ENCODE measurements at places on chromosomes 3 and 15.
A peak's percentile ranks its signal among the peaks of the same experiment; 100 is the strongest.

DNA sequence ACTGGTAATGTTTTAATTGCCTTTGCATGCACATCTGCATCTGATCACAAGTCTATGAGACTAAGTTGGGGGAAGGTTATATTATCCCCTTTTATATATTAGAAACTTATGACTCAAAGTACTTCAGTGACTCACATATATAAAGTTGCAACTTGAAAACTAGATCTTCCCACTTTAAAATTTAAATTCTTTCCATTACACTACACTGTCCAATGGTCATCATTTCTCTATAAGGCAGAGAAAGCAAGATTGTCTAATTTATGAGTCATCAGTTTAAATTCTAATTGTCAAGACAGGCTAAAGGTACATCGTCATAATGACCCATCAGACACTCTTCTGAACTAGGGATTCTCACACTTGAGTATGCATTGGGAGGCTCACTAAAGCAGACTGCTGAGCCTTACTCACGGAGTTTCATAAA is 37.9 kb downstream of the CPA3 start:
- H3K27me3 ChIP-seq: no peaks in the 10 kb centered on the region
- H3K36me3 ChIP-seq: no peaks in the 10 kb centered on the region
- H3K4me3 ChIP-seq: no peak overlapping the region
- H3K4me1 ChIP-seq: peaks cover 20% of the 10 kb centered on the region
- DNase-seq: no peak

DNA sequence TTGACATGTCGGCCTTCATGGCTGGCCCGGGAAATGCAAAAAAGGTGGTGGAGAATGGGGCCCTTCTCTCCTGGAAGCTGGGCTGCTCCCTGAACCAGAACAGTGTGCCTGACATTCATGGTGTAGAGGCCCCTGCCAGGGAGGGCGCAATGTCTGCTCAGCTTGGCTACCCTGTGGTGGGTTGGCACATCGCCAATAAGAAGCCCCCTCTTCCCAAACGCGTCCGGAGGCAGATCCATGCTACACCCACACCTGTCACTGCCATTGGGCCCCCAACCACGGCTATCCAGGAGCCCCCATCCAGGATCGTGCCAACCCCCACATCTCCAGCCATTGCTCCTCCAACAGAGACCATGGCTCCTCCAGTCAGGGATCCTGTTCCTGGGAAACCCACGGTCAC is 23.1 kb upstream of the BSN start:
- DNase-seq: no peak
- no peaks in the 10 kb centered on the region for H3K4me1 ChIP-seq
- H3K27ac ChIP-seq: no peak overlapping the region

GRCh38 chr3:10352146-10352911 is 31.4 kb upstream of the SEC13 start:
- no peak overlapping the region for H3K27ac ChIP-seq
- H3K4me3 ChIP-seq: no peak overlapping the region
- H3K36me3 ChIP-seq: no peaks in the 10 kb centered on the region

DNA sequence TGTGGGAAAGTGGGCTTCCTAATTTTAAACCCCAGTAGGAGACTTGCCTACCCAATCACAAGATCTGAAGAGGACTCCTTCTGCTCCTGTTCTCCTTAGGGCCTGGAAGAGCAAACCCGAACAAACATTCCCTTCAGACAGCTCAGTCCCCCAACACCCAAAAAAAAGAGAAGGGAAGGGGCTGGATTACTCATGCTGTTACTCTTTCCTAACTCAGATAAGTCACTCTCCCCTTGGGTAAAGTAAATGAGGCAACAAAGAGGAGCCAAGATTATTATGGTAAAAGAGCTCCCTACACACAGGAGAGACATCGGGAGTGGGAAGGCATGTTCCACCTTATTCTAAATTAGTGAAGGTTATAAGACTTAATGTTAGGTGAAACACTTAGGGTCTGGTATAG is 18.1 kb upstream of the LEKR1 start:
- DNase-seq: no peak
- H3K4me1 ChIP-seq: peaks cover 35% of the 10 kb centered on the region
- peak overlapping the region; percentile 99 for H3K27ac ChIP-seq
- no peaks in the 10 kb centered on the region for H3K36me3 ChIP-seq

GRCh38 chr3:42061713-42062380 is 29.3 kb upstream of the TRAK1 start:
- peak; percentile 83 for DNase-seq
- no peaks in the 10 kb centered on the region for H3K36me3 ChIP-seq
- H3K4me1 ChIP-seq: peaks cover 30% of the 10 kb centered on the region
- no peaks in the 10 kb centered on the region for H3K27me3 ChIP-seq

GRCh38 chr3:99637368-99638111 is 854 bp upstream of the COL8A1 start:
- H3K4me3 ChIP-seq: peak overlapping the region; percentile 41
- no peak for DNase-seq

- H3K4me3 ChIP-seq: peak overlapping the region; percentile 80
- H3K36me3 ChIP-seq: peaks cover 55% of the 10 kb centered on the region
- no peak for DNase-seq
- H3K4me1 ChIP-seq: peaks cover 11% of the 10 kb centered on the region
These were observed 1.4 kb downstream of the POLG start for GRCh38 chr15:89333011-89333860.

GRCh38 chr3:30504939-30505338 is 101.5 kb upstream of the TGFBR2 start:
- no peaks in the 10 kb centered on the region for H3K27me3 ChIP-seq
- H3K4me1 ChIP-seq: peaks cover 28% of the 10 kb centered on the region
- no peaks in the 10 kb centered on the region for H3K36me3 ChIP-seq
- H3K27ac ChIP-seq: peak overlapping the region; percentile 85

DNA sequence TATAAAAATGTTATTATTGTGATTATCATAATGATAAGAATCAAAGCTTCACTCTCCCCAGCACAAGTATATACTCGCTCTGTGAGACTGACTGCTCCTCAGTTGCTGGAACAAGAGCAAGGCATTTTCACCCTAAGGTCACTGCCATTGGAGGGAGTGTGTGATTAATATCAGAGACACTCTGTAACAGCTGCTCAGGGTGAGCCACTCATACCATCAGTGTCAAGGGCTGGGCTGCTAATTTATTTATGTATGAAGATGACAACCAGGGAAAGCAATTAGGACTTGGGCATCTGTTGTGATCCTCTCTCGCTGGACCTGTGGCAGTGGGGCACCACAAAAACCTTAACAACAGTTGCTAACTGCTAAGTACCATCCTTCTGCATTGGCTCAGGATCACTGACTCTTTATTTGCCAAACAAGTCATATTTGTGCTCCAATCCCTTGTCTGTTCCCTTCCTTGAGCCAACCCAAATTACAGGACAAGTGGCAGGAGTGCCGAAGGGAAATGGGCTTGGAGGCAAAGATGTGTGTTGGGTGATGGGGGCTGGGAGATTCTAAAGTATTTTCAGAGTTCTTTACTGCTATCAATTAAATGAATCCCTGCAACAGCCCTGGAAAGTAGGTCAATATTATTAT is 297.5 kb upstream of the STT3B start:
- no peak overlapping the region for H3K27ac ChIP-seq
- no peaks in the 10 kb centered on the region for H3K4me1 ChIP-seq
- DNase-seq: no peak
- H3K27me3 ChIP-seq: no peaks in the 10 kb centered on the region
- no peak overlapping the region for H3K4me3 ChIP-seq

GRCh38 chr3:67127254-67127653 is 129.1 kb downstream of the KBTBD8 start:
- H3K27ac ChIP-seq: no peak overlapping the region
- H3K27me3 ChIP-seq: peaks cover 3% of the 10 kb centered on the region
- no peak for DNase-seq
- no peaks in the 10 kb centered on the region for H3K36me3 ChIP-seq

DNA sequence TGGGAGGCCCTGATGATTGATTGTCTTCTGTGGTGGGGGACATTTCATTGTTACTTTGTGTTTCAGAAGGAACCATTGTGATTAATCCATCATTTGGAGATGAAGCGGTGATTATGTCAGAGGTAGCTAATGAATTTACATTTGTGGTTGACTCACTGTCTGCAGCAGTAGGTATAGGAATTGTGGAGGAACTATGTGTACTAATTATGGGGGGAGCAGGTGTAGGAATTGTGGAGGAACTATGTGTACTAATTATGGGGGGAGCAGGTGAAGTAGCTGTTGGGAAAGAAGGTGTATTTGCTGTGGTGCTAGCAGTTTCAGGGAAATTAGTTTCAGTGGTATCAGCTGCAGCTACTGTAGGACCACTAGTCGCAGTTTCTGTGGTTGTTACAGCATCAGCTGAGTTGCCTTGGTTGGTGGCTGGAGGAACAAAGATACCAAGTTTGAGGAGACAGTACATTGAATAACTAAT is 6.9 kb downstream of the MUC13 start:
- H3K36me3 ChIP-seq: no peaks in the 10 kb centered on the region
- no peak for DNase-seq
- no peaks in the 10 kb centered on the region for H3K27me3 ChIP-seq
- H3K4me3 ChIP-seq: no peak overlapping the region
- H3K4me1 ChIP-seq: no peaks in the 10 kb centered on the region
- H3K27ac ChIP-seq: no peak overlapping the region

DNA sequence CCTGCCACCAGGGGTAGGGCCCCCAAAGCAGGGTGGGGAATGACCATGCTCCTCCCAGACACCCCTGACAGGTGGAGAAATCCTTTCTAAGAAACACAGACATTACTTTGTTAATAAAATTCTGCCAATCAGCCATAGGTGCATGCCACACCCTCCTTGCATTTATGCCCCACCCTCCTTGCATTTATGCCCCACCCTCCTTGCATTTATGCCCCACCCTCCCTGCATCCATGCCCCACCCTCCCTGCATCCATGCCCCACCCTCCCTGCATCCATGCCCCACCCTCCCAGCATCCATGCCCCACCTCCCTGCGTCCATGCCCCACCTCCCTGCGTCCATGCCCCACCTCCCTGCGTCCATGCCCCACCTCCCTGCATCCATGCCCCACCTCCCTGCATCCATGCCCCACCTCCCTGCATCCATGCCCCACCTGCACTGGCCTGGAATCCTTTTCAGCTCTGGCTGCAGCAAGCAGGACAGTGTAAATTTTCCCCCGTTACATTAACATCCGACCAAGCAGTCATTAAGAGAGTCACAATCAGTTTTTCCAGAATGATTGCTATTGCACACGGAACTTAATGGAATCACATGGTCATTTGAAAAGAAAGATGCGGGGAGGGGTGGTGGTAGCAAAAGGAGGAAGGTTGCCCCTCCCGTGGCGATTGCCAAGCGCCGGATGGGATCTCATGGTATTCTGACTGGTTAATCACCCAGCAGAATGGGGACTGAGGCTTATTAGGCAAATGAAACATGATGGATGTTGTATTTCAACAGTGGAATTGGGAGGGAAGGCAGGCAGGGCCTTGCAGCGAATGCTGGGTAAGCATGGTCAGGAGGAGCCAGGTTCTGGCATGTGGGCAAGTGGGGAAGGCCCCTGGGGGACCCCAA is 91.2 kb downstream of the TLE3 start:
- no peaks in the 10 kb centered on the region for H3K36me3 ChIP-seq
- H3K27me3 ChIP-seq: no peaks in the 10 kb centered on the region
- no peak for DNase-seq
- no peaks in the 10 kb centered on the region for H3K4me1 ChIP-seq
- H3K4me3 ChIP-seq: no peak overlapping the region
- no peak overlapping the region for H3K27ac ChIP-seq

GRCh38 chr3:43015991-43016865 is 37.1 kb downstream of the GASK1A start:
- no peak overlapping the region for H3K27ac ChIP-seq
- H3K4me3 ChIP-seq: no peak overlapping the region
- no peaks in the 10 kb centered on the region for H3K4me1 ChIP-seq
- DNase-seq: no peak
- no peaks in the 10 kb centered on the region for H3K36me3 ChIP-seq
